ENCODE measurements at places on chromosomes 3 and 15.

- no peaks in the 10 kb centered on the region for H3K36me3 ChIP-seq
- H3K4me3 ChIP-seq: no peak overlapping the region
- no peaks in the 10 kb centered on the region for H3K4me1 ChIP-seq
- no peak overlapping the region for H3K27ac ChIP-seq
Measured at GRCh38 chr3:72111265-72112205, 326.6 kb upstream of the PROK2 start.

DNA sequence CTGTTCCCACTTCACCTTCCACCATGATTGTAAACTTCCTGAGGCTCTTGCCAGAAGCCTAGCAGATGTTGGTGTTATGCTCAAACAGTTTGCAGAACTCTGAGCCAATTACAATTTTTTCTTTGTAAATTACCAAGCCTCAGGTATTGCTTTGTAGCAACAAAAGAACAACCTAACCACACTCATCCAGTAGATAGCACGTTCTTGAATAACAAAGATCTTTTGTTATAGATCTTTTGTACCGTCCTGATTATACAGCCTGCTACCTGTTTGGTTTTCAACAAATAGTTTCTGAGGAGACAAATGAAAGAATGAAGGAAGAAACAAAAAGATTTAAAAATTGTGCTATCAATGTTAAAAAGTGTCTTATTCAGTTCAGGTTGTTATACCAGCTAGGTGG lies 474.7 kb upstream of the ALCAM start:
- no peaks in the 10 kb centered on the region for H3K27me3 ChIP-seq
- H3K4me1 ChIP-seq: no peaks in the 10 kb centered on the region
- DNase-seq: no peak
- no peaks in the 10 kb centered on the region for H3K36me3 ChIP-seq
- no peak overlapping the region for H3K27ac ChIP-seq
- no peak overlapping the region for H3K4me3 ChIP-seq

GRCh38 chr15:73687351-73687750 lies 3.2 kb downstream of the CD276 start:
- no peak overlapping the region for H3K4me3 ChIP-seq
- H3K27ac ChIP-seq: no peak overlapping the region
- no peaks in the 10 kb centered on the region for H3K36me3 ChIP-seq
- H3K27me3 ChIP-seq: peaks cover 51% of the 10 kb centered on the region

DNA sequence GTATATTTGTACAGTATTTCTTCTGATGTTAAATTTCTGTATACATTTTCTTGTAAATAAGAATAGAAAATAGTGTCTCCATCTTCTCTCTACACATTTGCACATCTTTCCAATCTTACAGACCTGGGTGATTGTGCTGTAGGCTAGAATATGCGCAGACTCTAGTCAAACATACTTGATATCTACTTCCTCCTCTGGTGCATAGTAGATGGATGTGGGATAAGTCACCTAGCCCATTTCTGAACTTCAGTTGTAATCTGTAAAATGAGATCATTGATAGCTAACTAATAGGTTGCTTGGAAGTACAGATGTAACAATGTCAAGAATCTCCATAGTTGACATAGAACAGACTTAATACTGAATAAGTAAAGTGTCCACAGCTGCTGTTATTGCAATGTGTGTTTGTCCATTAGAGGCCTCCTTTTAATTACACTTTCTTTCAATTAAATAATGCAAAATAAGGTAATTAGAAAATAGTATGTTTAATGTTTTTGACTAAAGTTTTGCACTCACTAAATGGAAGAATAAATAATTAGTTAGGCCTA lies 46.7 kb downstream of the ALCAM start:
- no peaks in the 10 kb centered on the region for H3K27me3 ChIP-seq
- DNase-seq: no peak
- H3K36me3 ChIP-seq: no peaks in the 10 kb centered on the region
- H3K4me1 ChIP-seq: no peaks in the 10 kb centered on the region
- H3K27ac ChIP-seq: no peak overlapping the region

DNA sequence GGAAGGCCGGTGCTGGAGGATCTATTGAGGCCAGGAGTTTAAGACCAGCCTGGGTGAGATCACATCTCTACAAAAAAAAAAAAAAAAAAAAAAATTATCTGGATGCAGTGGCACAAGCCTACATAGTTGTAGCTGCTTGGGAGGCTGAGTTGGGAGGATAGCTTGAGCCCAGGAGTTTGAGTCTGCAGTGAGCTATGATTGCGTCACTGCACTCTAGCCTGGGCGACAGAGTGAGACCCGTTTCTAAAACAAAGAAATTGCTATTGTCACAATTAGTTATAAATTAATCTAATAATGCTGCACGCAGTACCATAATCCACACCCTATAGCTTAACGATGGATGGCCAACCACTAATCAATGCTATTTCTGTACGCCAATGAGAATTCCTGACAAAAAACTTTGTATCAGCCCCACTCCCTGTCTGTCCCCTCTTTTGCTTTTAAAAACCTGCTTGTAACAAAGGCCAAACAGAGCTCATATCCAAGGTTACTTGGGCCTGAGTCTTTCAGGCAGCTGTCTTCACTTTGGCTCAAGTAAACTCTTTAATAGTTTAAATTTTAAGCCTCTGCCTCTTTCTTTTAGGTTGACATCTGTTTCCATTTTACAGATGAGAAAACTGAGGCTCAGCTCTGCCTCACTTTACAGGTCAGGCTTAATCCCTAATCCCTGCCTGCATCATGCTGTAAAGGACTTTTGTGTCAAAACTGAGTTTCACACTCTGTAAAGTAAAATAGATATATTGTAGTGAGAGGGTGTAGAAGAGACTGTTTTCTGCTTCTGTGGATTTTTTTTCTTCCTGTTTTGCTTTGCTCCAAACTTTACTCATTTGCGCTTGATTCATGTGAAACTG lies 10.9 kb downstream of the FLNB start:
- no peaks in the 10 kb centered on the region for H3K36me3 ChIP-seq
- H3K4me1 ChIP-seq: peaks cover 65% of the 10 kb centered on the region
- peak overlapping the region; percentile 54 for H3K27ac ChIP-seq
- DNase-seq: no peak
- H3K27me3 ChIP-seq: no peaks in the 10 kb centered on the region

GRCh38 chr3:190617185-190617584 lies 103.3 kb downstream of the IL1RAP start:
- peak overlapping the region; percentile 79 for H3K4me3 ChIP-seq
- peaks cover 74% of the 10 kb centered on the region for H3K4me1 ChIP-seq
- H3K27me3 ChIP-seq: no peaks in the 10 kb centered on the region
- peak overlapping the region; percentile 99 for H3K27ac ChIP-seq
- DNase-seq: peak; percentile 50

- peak overlapping the region; percentile 98 for H3K27ac ChIP-seq
- no peaks in the 10 kb centered on the region for H3K36me3 ChIP-seq
- peaks cover 87% of the 10 kb centered on the region for H3K4me1 ChIP-seq
- DNase-seq: no peak
- H3K4me3 ChIP-seq: peak overlapping the region; percentile 98
Measured at GRCh38 chr15:74775894-74776293, 6.0 kb upstream of the CSK start.

- no peak overlapping the region for H3K27ac ChIP-seq
- H3K4me3 ChIP-seq: no peak overlapping the region
- no peak for DNase-seq
Measured at GRCh38 chr3:99286266-99286845, 352.0 kb upstream of the COL8A1 start.

Measured in activated T-cell treated with anti-CD3 and anti-CD28 coated beads, Interleukin-2, amount 50 U/mL, for 72 hours (primary cell).